ENCODE measurements at places on chromosomes 7 and 10. TPM values are rescaled to one million over a fixed set of nuclear protein-coding genes. Genes with fewer than 3 reads are reported as not detected.

The EIF5AL1 gene
- total RNA-seq, result 3.2 TPM

The HOXA7 gene
- not detected for total RNA-seq

The FAM149B1 gene
- total RNA-seq, result 11.9 TPM

The SLC18A3 gene
- total RNA-seq, result not detected

The C7orf57 gene
- total RNA-seq, result 2.0 TPM

The PHTF2 gene
- total RNA-seq, result 46.0 TPM
